Right renal pelvis (tissue), 4 donors: ENCODE measurements at places on chromosomes 4 and X. TPM values are rescaled to one million over a fixed set of nuclear protein-coding genes. Genes with fewer than 3 reads are reported as not detected.
A peak's percentile ranks its signal among the peaks of the same experiment; 100 is the strongest.

DNA sequence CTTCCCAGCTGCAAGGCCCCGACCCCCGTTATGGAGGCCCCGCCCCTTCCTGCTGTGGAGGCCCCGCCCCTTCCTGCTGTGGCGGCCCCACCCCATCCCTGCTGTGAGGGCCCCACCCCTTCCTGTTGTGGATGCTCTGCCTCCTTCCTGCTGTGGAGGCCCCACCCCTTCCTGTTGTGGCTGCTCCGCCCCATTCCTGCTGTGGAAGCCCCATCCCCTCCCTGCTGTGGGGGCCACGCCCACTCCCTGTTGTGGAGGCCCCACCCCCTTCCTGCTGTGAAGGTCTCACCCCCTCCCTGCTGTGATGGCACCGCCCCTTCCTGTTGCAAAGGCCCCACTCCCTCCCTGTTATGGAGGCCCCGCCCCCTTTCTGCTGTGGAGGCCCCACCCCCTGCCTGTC is 104.9 kb upstream of the PSAPL1 start:
- no peak for DNase-seq

Gene PFKFB1
- 0.41 TPM for polyA plus RNA-seq

GRCh38 chr4:1340861-1341260 is 6.1 kb upstream of the UVSSA start:
- no peak for DNase-seq

Gene KLHL5
- 37.8 TPM for polyA plus RNA-seq

Gene HS6ST2
- polyA plus RNA-seq, result 27.3 TPM

GRCh38 chr4:69909195-69909594 is 21.7 kb upstream of the CSN1S1 start:
- no peak for DNase-seq

DNA sequence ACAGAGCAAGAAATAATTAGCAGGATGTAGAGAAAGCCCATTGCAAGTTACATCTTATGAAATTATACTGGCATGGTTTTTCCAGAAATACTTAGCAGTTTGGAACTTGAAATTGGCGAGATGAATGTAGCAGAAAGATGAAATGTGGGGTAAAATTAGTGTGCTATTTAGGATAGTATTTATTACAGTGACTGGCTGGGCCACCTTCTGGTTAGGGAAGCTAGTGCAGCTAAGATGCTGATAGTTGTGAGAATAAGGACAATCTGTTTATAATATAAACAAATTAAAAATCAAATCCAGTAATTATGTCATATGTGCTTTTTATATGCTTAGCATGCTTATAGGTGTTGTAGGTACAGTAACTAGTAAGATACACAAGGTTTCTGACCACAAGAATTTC is 74.8 kb downstream of the IL15 start:
- DNase-seq, result no peak

GRCh38 chrX:71366674-71367256 is 608 bp downstream of the TAF1 start:
- DNase-seq, result no peak

Gene CPZ
- 20.1 TPM for polyA plus RNA-seq

DNA sequence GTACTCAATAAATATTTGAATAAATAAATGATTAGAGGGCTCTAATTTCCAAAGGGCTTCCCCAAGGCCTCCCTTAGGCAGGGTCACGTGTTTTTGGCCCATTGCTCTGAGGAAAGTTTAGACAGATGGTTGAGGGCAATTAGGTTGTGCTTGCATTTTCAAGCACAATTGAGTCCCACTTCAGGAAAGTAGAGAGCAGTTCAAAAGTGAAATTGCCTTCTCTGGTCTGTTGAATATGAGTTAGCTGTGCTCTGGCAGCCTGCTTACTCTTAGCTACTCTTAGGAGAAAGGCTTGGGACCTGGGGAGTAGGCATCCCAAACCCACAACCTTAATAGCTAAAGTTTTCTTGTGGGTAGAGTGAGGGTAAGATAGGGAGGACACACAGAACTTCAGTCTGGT is 9.0 kb upstream of the DRP2 start:
- DNase-seq, result no peak

GRCh38 chr4:55545151-55545550 is 1.6 kb downstream of the CLOCK start:
- DNase-seq, result peak; percentile 20

DNA sequence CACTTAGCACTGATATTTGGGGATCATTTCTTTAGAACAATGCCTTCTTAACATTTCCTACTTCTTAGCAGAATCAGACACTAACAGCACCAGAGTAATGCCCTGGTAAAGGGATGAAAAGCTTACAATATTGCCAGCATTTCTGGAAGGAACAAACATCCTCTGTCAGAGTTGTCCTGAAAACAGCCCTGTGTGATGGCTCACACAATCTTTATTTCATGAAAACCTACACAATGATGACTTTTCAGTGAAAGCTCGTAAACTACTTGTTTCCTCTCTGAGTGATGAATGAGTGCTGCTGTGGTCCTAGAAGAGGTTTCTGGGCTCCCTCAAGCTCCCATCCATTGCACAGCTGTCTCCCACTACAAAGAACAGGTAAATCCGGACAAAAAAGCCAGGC is 52.8 kb downstream of the GPC4 start:
- DNase-seq, result no peak

GRCh38 chr4:80307183-80307735 is 28.3 kb upstream of the CFAP299 start:
- DNase-seq, result no peak

DNA sequence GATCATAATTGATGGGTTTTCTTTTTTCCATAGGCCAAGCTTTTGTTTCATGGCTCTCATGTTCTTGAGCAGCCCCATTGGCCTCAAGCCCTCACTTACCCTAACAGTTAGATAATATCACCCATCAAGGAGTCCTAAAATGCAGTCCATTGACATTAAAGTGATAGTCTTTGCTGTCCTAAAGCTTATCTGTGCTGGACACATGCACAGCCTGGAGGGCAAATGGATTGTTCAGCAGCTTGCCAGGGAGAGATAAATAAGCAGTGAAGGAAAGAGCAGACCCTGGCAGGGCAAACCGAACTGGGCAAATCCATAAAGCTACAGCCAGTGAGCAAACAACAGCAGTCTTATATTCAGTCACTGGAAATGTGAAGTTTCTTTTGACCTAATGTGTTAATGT is 199.6 kb upstream of the MID1 start:
- DNase-seq, result no peak

GRCh38 chr4:174141876-174142275 is 141.6 kb downstream of the FBXO8 start:
- no peak for DNase-seq

GRCh38 chrX:109301177-109301576 is 180.7 kb downstream of the GUCY2F start:
- no peak for DNase-seq

DNA sequence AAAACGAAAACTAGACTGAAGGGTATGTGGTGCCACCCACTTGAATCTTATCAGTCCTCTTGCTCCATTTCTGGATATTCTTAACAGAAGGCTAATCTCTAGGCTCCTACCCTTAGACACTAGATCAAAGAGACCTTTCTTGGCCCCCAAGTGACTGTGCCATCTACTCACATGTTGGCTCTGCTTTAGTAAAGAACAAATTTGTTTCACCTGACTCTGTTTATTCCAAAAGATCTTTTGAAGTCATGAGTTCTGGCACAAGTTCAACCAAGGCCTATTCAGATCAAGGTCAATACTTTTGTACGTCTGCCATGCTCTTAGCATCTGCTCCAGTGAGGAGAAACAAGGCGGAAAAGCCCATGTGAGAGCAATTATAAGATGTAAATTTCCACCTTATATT is 37.3 kb downstream of the MAGEB17 start:
- no peak for DNase-seq

- DNase-seq, result no peak
These were observed 156.3 kb downstream of the SLC7A11 start for GRCh38 chr4:138085736-138086305.

DNA sequence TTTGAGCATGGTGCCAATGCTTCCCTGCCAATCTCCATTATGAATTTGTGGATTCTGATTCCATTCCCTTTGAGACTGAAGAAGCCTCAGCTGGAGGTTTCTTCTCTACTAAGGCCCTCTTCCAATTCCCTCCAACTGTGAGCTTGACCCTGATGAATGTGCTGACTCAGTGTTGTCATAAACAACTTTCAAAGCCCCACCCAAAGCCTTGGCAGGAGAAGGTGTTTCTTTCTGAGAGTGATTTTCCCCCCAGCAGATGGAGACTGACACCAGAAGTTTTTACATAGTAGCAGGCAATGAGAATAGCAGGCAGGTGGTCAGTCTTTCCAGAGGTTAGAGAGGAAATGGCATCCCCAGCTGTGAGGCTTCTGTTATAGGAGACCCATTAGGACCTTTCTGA is 53.1 kb downstream of the OCRL start:
- no peak for DNase-seq

Gene CSAG2
- not detected for polyA plus RNA-seq

Gene ODAPH
- 0.21 TPM for polyA plus RNA-seq

Gene HNRNPH2
- polyA plus RNA-seq, result 148 TPM

- no peak for DNase-seq
These were observed 28.4 kb upstream of the CXCL8 start for GRCh38 chr4:73711989-73712388.

Gene COQ2
- polyA plus RNA-seq, result 17.0 TPM

Gene TACC3
- 37.1 TPM for polyA plus RNA-seq

DNA sequence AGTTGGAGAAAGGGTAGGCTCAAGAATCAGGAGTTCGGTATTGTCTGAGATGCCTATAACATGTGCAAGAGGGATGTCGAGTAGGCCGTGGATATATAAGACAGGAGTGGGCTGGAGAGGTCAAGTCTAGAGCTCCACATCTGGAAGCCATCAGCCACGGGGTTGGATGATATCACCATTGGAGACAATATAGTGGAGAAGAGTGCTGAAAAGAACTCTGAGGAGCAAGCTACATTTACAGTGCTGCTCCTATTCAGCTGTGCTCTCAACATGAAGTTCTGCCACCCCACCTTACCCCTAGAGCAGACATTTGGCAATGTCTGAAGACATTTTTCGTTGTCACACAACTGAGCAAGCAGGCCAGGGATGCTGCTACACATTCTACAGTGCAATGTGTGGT is 20.9 kb upstream of the PLAC1 start:
- no peak for DNase-seq

DNA sequence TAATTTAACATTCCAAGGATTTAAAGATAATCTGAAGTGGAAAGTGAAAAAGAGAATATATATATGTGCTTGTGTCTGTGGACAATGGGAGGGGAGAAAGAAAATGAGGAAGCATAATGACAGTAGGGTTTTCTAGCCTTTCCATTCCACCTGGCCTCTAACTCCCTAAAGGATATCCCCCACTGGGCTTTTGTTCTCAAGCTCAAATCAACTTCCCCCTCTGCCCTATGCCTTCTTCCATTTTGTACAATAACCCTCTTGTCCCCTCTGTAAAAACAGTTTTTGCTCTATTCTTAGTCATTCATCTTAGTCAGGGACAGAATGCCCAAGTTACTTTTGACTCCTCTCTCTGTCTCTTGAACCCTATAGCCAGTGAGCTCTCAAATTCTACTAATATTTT is 23.6 kb downstream of the ANTXR2 start:
- no peak for DNase-seq

DNA sequence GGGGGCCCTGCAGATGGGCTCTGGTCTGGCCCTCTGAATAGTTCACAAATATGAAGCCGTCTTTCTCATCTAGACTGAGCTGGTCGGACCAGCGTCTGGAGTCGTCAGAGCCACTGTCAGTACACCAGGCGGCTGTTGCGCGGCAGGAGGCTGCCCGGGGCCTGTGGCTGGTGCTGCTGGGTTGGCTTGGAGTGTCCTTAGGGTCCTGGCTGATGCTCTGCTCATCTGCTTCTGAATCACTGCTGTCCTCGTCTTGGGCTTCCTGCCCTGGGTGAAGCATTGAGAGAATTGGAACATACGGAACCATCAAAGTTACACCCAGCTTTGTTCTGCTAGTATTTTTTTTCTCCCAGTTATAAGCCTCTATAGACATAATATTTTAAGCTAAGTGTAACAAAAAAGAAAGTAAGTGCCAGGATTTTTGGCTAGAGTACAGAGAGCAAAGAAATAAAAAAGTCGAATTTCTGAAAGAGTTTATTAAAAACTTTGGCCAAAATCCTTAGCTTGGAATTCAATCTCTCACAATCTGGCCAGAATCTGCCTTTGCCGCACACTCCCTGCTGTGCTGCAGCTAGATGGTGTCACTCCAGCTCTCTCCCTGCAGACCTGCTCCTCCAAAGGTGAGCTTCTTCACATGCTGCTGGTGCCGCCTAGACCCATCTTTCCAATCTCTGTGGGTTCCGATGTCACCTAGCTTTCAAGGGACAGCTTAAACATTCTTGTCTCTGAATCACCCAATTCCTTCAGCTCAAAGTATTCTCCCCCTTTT is 96.2 kb downstream of the CDS1 start:
- DNase-seq, result no peak

DNA sequence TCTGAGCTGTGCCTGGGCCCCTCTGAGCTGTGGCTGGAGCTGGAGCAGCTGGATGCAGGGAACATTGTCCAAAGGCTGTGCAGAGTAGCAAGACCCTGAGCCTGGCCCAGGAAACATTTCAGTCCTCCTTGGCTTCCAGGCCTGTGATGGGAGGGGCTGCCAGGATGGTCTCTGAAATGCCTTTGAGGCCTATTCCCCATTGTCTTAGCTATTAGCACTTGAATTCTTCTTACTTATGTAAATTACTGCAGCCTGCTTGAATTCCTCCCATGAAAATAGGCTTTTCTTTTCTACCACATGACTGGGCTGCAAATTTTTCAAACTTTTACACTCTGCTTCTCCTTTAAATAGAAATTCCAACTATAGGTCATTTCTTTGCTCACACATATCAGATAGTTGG is 349.8 kb upstream of the KLHL4 start:
- no peak for DNase-seq

Gene ZNF157
- polyA plus RNA-seq, result 0.98 TPM

GRCh38 chrX:10401239-10401638 is 219.1 kb downstream of the MID1 start:
- no peak for DNase-seq

Gene GAGE1
- not detected for polyA plus RNA-seq

GRCh38 chrX:136540226-136540625 is 8.2 kb downstream of the VGLL1 start:
- no peak for DNase-seq

DNA sequence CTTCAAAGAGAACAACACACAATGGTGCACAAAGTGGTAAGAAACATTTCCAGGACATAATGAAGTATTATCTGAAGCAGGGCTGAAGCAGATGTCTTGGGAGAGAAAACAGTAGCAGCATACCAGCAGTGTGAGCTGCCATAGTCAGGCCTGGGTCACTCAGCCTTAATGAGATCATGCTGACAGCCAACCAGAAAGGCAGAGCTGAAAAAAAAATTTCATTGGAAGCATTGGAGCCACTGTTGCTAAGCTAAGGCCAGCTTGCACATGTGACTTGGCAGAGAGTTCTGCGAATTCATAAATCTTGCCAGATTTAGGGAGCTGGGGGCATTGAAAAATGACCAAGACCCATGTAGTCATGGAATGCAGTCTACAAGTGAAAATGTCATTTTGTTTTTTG is 444.0 kb upstream of the PITX2 start:
- DNase-seq, result no peak
